Left kidney (tissue), 8 donors: ENCODE measurements at places on chromosomes 16 and 17.
A peak's percentile ranks its signal among the peaks of the same experiment; 100 is the strongest.

GRCh38 chr17:74935585-74936469, at the start of gene OTOP3:
OTOP3 (plus strand) TSS chr17:74935898; CDS start chr17:74935922, 24 bp downstream.
- DNase-seq = no peak

- DNase-seq = no peak
Observed at GRCh38 chr17:6422654-6423241, 12.2 kb downstream of the AIPL1 start.

GRCh38 chr17:54718286-54718685, 182.4 kb upstream of the TOM1L1 start:
- DNase-seq = no peak

- DNase-seq = no peak
Observed at GRCh38 chr17:7615265-7615747, 609 bp upstream of the FXR2 start.

DNA sequence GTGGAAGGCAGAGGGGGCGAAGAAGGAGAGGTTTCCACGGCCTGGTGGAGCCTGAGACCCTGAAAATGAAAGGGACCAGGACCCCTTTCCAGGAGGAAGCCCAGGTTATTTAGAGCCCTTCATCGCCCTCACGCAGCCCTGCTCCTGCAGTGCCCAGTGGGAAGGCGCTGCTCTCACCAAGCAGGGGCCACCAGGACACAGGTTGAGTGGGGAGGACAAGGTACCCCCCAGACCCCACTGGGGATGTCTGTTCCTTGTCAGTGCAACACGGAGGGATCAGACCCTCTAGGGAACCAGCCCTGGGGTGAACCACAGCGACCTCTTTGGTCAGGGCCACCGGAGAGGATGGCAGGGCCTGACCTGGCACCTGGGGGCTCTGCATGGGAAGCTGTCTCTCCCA, 163.9 kb downstream of the C16orf95 start:
- no peak for DNase-seq

DNA sequence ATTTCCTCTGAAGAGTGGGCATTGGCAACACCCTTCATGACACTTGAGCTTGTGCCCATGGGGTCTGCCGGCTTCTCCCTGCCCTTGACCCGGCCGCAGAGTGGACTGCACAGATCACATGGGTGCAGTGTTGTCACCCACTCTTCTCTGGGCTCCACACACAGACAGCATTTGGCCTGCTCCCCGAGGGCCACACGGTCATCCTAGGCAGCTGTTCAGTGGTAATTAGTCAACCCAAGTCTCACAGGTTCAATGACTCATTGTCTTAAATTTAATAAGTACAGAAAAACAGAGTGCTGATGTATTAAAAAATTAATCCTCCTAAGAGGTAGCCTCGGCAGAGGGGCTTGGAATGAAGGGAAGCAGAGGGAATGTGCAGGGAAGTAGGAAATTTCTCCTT, 204.8 kb downstream of the MSI2 start:
- DNase-seq = no peak

- DNase-seq = peak; percentile 4
Observed at GRCh38 chr16:17470182-17470907, 415 bp downstream of the XYLT1 start.

- DNase-seq = no peak
Observed at GRCh38 chr17:74515941-74516340, 15.3 kb downstream of the CD300LB start.

GRCh38 chr16:65767125-65767524, 599.4 kb upstream of the CDH5 start:
- peak; percentile 55 for DNase-seq

DNA sequence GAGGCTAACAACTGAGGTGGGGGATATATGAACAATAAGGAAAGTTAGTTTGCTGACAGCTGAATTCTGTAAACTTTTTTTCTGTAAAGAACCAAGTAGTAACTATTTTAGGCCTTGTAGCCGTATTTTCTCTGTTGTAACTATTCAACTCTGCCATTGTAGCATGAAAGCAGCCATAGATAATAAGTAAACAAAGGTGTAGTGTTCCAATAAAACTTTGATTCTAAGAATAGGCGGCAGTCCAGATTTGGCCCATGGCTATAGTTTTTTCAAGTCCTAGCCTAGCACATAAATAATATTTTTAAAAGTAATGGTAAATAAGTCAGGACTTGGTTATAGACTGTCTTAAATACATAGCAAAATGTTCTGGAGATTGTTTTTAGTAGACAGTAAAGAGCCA, 142.0 kb downstream of the STXBP4 start:
- DNase-seq = no peak

- peak; percentile 32 for DNase-seq
Observed at GRCh38 chr17:67063141-67063540, 18.8 kb downstream of the CACNG1 start.

DNA sequence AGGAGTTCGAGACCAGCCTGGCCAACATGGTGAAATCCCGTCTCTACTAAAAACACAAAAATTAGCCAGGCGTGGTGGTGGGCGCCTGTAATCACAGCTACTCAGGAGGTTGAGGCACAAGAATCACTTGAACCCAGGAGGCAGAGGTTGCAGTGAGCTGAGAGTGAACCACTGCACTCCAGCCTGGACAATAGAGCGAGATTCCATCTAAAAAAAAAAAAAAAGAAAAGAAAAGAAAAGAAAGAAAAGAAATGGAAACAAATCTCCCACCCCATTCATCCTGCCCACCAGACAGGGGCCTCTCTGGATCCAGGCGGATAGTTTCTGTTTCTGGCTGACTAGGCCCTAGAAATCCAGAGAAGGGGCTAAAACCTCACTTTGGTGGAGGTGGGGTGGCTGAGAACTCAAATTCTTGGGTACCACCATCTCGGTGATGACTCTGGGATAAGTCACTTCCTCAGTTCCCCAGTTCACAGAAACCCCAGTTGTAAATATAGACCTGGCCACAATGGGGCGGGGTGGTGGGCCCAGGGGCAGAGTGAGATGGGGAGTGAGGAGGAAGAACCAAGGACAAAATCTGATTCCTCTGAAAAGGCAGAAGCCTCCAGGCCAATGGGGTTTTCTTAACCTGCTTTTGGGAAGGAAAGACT, 22.2 kb downstream of the SOCS1 start:
- DNase-seq = no peak

DNA sequence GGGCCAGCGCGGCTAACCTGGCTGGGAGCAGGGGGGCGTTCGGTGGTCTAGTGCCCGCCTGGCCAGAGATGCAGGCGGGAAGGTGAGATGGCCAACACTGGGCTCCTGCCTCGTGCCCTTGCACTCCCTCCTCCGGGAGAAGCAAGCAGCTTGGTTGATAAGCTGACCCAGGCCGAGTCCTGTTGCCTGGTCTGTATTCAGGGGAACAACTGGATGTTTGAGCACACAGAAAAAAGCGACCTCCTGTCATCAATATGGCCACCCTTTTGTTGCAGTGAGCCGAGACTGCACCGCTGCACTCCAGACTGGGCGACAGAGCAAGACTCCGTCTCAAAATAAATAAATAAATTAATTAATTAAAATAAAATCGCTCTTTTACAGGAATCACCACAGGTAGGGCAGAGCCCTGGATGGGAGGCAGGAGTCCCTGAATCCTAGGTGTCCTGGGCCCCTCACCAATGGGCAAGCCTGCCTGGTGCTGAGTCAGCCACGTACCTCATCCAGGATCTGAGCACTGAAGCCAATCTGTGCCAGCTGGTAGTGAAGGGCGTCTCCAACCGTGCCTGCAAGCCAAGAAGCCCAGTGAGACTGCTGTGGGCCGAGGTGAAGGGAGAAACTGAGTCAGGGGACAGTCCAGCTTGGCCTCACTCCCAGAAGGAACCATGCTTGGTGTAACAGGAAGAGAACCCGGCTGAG, 31.8 kb downstream of the HASPIN start:
- no peak for DNase-seq

GRCh38 chr17:77881545-77881944, 77.0 kb upstream of the TNRC6C start:
- DNase-seq = no peak

DNA sequence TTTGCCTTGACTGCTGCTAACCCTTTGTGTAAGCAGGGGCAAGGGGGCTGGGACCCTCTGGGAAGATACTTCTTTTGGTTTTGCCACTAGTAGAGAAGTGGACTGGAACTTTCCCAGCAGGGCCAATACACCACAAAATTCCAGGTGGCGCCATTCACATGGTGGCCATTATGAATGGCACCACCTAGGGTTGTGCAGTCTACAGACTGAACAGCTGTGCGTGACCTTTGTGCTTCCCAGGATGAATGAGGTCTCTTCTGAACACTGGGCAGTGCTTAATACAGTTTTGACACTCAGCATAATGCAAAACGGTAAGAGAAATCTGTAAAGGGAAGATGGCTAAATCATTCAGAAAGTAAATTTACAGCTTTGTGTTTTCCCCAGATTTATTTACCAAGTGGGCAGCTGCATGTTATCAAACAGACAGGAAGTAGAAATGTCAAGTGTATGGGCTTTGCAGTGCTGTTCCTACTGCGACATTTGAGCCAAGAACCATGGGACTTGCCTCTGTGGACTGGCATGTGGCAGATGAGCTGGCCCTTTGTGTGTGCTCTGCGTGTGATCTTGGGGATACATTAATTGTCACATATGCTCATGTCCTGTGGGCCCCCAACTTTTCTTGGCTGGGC, 9.2 kb downstream of the SYT17 start:
- no peak for DNase-seq

- no peak for DNase-seq
Observed at GRCh38 chr16:15650698-15651171, 690 bp downstream of the NDE1 start.

DNA sequence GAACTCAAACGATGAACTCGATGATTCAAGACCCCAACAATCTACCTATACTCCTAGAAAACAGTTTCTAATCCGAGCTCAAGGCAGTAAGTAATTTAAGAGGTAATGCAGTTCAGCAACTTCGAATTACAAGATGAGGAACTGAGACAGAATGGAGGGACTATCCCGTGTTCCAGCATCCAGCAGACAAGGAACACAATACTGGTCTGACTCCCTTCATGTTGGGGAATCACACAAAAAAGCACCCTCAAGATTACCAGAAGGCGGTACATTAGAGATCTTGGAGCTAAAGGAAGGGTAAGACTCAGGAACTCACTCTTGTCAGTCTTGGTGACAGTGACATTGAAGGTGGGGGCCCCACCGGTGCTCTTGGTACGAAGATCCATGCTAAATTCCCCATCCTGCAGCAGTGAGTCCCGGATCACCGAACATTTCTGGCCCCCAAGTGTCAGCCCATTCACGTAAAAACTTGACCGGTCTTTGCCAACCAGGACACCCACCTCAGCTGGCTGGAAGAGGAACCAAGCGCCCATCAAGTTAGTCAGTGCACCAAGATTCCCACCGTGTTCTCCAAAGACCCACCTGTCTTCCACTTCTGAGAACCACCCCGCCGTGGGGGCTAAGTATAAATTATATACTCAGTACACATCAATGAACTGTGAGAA, 1.9 kb downstream of the PFN1 start:
- DNase-seq = no peak

- DNase-seq = no peak
Observed at GRCh38 chr16:49504023-49504364, 130.4 kb downstream of the C16orf78 start.

DNA sequence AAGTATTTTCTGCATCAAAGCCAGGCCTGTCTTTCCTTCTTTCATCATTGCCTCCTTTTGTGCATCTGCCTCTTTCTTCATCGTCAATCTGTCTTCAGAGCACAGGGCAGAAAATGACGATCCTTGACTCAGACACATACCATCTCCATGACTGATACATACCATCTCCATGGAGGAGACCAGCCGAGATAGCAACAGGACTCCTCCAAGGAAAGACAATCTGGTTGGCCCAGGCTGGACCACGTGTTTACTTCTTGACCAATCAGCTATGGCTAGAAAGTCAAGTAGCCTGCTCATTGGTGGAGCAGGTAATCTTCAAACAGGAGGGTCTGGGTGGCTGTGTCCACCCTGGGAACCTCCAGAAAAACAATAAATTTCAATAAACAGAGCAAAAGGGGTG, 164.6 kb downstream of the CPPED1 start:
- no peak for DNase-seq

DNA sequence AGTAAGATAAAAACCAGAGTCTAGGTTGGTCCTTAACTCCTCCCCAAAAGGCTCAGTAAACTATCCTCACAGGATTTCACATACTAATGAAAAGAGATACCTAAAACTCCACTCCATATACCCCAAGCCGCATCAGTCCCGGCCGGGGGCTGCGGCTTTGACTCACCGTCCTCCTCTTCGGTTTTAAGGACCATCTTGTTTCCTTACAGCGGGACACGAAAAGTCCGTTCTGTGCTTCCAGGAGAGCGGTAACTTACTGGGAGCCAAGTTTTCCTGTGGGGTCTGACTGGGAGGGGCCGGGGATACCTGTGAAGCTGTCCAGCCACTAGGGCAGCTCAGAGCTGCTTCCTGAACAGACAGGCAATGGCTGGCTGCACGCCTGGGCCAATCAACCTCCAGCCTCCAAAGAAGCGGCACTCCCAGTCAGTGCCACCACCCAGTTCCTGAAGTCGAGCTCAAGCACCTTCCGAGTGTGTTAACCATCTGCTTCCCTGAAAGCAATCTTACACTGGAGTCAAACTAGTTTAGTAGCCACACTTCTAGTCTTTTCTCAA, 45.5 kb downstream of the CYTH1 start:
- DNase-seq = no peak

DNA sequence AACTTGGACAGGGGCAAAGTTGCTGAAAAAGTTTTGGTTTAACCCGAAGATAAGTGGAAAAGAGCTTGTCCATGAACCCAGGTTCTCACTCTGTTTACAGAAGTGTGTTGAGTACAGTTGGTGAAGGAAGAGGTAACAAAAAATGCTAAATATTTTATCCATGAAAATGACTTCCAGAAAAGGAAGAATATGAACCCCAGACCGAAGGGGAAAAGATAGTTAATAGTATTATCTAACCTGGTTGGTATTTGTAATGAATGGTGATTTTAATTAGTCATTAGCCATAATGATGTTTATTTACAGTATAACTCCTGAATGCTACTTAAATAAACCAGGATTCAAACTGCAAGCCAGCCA, 574 bp upstream of the TMEM106A start:
- DNase-seq = no peak

- no peak for DNase-seq
Observed at GRCh38 chr16:73059779-73060615, 12.1 kb upstream of the ZFHX3 start.

- DNase-seq = no peak
Observed at GRCh38 chr16:57993438-57993837, 7.0 kb downstream of the ZNF319 start.

- DNase-seq = no peak
Observed at GRCh38 chr17:8466873-8467272, 31.2 kb downstream of the NDEL1 start.

DNA sequence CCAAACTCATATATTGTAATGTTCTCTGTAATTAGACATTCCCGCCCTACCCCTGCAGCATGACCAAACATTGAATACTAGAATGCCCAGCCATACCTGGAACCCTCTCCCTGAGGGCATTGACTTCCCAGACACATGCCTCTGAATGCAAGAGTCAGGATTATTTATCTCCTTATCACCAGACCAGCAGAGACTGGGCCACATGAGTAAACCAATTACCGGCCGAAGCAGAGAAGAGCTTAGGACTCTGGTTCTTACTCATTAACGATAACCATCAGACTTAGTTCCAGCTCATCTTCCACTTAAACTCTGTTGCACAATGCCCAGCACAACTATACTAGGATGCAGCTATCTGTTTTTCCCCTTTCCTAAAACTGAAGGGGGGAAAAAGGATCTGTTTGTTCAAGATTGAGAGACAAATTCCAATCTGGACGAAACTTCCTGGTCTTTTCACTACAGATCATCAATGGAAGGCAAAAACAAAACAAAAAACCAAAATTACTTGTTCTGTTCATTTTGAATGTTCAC, 88.2 kb upstream of the CORO6 start:
- no peak for DNase-seq

GRCh38 chr16:12800817-12801216, 2.9 kb downstream of the CPPED1 start:
- no peak for DNase-seq
